ENCODE measurements at places on chromosomes 12 and 14.
A peak's percentile ranks its signal among the peaks of the same experiment; 100 is the strongest.

DNA sequence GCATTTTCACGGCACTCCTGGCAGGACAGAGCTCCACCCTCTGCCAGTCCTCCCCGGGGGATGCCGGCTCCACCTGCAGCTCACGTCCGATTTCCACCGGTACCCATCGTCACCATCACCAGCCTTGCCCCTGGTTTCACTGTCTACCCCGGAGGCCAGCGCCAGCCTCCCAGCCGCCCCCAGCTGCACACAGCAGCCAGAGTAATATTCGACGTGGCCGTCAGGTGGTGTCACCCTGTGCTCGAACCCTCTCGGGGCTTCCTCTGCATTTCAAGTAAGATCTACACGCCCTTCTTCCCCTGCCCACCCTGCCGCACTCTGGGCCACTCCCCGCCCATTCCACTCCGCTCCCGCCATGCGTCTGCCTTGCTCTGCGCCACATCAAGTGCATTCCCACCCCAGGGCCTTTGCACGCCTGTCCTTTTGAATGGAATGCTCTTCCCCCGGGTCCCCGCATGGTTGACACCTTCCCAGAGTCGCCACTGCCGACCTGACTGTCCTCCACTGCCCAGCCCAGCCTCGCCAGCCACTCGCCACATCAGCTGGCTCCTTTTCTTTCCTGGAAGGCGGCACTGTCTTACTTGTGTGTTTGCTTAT lies 80.3 kb downstream of the ADGRD1 start:
- no peak for DNase-seq

GRCh38 chr12:121121805-121122204 lies 10.9 kb upstream of the P2RX7 start:
- DNase-seq: no peak

GRCh38 chr12:52877242-52877641 lies 27.6 kb downstream of the KRT8 start:
- DNase-seq: no peak

DNA sequence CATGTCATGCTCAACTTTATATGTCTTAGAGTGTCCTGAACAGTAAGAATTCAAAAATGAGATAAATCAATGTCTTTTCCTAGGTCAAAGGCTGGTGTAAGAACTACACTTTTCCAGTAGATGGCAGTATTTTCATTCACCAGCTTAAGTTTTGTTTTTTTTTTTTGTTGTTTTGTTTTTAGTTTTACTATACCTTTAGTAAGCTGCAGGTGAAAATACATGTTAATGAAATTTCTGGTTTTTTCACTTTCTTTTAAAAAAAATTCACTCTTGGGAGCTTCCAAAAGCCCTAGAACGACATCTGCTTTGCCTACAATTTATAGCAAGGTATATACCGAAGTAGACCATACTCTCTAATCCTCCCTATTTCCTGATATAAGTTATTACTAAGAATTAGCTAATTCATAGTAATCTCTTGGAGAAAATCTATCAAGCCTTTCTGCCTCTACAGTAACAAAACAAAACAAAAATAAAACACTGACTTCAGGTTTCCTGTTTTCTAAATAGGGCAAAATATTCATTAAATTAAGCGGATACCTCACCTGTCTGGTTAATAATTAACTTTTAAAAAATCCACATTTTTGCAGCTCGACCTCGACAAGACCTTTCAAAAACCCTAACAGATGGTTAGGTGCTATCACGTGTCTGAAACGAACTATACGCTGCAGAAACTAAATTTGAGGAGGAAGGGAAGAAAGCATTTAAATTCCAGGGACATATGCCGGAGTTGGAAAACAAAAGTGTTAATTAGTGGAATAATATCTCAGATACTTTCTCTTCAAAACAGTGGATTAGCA lies 2.7 kb upstream of the SAMD4A start:
- no peak for DNase-seq

GRCh38 chr12:26011099-26011498 lies 52.6 kb downstream of the RASSF8 start:
- no peak for DNase-seq

- no peak for DNase-seq
These were observed 612 bp downstream of the PHC1 start for GRCh38 chr12:8914716-8915526.

DNA sequence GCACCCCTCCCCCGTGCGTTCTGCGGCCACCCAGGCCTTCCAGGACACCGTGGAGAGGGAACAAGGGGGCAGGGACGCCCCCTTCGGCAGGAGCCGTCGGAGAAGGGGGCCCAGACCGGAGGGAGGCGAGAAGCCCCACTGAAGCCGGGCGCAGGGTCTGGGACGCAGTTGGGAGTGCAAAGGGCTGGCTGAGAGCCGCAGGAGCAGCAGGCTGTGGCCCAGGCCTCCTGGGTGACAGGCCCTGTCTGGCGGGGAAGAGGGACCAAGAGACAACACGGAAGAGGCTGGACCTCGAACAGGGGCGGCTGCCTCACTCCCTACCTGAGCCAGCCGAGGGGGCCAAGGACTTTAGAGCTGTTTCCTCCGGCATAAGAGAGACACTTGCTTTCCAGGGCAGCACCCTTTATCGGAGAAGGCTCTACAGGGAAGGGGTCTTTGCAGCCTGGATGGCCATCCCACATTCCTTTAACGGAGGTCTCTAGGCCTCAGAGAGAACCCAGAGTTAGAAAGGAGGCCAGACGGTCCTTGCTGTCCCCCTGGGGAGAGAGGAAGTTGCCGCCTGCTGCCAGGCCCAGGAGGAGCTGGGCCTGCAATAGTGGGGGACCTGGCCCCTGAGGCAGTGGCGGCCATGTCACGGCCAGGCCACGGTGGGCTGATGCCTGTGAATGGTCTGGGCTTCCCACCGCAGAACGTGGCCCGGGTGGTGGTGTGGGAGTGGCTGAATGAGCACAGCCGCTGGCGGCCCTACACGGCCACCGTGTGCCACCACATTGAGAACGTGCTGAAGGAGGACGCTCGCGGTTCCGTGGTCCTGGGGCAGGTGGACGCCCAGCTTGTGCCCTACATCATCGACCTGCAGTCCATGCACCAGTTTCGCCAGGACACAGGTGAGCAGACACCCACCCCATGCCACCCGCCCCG lies 1.3 kb downstream of the DTX1 start:
- DNase-seq: no peak

DNA sequence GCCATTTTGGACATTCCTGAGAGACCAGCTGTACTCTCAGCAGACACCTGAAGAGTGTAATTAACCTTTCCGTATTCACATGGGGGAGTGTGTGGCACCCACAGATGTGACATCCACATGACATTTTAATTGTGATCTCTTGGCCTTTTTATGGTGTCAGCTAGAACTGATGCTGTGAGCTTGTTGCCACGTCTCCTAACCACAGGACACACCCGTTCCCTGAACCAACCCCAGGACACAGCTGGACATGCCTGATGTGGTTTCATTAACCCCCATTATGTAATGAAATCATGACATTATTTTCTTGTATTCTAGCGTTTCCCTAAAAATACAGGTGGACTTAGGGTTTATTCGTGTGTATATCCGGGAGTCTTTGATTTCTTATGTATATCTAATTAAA lies 1036.1 kb downstream of the TMEM121 start:
- DNase-seq: no peak

DNA sequence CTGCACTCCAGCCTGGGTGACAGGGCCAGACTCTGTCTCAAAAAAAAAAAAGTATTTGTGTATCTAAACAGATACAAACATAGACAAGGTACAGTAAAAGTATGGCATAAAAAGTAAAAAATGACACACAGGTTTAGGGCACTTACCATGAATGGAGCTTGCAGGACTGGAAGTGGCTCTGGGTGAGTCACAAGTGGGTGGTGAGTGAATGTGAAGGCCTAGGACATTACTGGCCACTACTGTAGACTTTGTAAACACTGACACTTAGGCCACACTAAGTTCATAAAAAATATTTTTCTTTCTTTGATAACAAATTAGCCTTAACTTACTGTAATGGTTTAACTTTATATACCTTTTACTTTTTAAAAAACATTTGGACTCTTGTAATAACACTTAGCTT lies 38.0 kb upstream of the EIF5 start:
- no peak for DNase-seq

- no peak for DNase-seq
These were observed 93.4 kb upstream of the DNM1L start for GRCh38 chr12:32585680-32586079.

DNA sequence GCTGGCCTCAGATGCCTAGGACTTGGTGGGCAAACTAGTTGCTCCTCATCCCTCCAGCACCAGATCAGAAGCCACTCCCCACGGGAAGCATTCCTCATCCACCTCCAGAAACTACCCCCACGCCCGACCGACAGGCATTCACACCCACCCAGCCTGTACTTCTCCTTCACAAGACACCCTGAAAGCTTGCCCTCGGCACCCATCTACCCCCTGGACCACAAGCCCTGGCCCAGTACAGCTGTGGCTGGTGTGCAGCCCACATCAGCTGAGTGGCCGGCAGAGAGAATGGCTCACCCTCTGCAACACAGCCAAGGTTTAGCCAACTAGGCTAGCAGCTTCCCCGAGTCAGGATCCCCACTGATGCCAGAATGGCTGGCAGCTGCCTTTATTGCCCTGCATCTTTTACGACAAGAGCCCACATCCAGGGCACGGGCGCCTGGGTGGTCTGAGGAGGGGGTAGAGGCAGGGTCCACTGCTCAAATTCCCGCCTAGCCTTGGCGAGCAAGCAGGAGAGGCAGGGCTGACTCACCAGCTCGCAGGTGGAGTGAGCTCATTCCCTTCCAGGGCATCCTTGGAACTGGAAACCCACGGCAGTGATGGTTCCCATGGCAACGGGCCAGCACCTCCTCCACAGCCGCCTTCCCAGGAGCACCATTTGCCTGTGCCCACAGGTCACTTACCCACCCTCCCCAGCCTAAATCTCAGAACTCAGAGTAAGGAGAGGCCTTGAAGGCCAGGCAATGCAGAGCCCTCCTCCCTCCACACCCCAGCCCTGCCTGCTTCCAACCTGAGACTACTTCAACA lies 17.1 kb downstream of the ACTN1 start:
- peak; percentile 67 for DNase-seq

DNA sequence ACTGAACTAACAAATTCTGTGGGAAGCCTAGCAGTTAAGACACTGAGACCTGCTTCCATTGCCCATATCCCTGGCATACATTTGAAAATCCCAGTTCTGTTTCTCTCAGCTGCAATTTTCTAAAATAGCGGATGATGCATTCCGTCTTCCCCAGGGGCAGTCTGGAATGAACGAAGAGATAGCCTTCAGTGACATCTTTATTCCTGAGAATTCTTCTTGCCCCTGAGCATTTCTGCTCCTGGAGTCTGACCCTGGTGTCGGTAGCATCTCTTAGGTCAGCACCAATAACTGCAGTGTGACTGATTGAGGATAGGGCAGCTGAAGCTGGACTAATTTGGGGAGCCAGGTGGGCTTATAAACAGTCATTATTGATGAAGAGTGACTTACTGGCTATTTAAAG lies 552.5 kb downstream of the DIO2 start:
- DNase-seq: no peak

DNA sequence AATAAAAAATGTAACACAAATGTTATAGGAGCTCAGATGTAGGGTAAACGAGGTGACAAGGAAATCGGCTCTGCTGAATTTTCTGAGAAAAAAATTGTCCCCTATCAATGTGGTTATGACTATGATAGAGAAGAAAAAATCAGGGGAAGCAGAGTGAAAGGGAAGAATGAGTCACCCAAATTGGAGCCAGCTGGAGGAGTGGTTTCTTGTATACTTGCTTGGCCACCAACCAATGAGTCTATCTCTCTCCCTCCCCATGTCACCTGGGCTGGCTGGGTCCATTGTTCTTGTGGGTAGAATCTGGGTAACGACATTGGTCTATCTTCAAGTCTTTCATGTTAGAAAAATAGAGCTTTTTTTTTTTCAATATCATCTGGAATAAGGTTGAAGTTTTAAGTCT lies 196.6 kb upstream of the FLRT2 start:
- DNase-seq: no peak

DNA sequence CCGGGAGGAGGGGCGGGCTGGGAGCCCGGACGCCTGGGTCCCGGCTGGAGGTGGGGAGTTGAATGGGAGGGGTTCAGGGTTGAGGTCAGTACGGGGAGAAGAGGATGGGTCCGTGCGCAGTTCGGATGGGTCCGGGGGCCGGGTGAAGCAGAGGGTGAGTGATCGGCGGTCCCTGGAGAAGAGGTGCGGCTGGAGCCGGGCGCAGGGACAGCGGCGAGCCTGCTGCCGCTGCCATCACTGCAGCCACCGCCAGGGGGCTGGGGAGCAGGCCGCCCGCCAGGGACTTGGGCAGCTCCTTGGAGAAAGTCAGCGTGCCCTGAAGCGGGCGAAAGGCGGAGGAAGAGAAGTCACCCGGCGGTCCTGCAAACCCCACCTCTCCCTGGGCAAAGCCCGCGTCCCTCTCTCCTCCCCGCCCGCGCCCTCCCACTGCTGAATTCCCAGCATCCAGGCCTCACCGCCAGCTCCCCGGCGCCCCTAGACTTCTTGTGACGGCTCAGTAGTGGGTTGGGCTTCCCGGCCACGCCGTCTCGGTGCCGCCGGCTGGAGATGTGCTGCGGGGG lies 6.0 kb upstream of the GPR84 start:
- no peak for DNase-seq

DNA sequence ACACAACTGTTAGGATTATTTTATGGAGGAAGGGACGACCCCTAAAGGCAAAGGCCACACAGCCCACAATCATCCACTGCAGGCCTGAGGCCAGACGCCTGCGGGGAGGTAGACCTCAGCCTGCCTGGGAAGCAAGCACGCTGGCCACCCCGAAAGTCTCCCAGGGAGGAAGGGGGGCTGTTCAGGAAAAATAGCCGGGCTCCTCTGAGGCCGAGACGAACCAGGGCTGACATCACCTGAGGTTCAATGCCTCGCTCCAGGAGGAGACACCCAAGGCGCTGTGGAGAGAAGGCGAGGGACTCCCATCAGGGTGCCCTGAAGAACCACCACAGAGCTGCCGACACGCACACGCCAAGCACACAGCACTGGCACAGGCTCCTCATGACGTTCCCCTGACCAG lies 127.4 kb downstream of the PIWIL1 start:
- DNase-seq: no peak

GRCh38 chr14:74474376-74474775 lies 18.7 kb downstream of the NPC2 start:
- DNase-seq: no peak

GRCh38 chr12:65854629-65855028 lies 30.3 kb downstream of the HMGA2 start:
- DNase-seq: no peak
